A549 treated with CpdA at 1 μM for 4 hours (cell line): ENCODE measurements at places on chromosomes 13 and 19. TPM values are rescaled to one million over a fixed set of nuclear protein-coding genes. Genes with fewer than 3 reads are reported as not detected.

The ETV2 gene
- total RNA-seq = 1.5 to 2.6 TPM (median 2.4 TPM) in 5 replicates

The IZUMO2 gene
- not detected in 5 replicates for total RNA-seq

The SBK2 gene
- 1.8 to 3.1 TPM (median 2.5 TPM) in 5 replicates for total RNA-seq

The ZNF433 gene
- total RNA-seq = not detected in 5 replicates

The SGCG gene
- not detected in 5 replicates for total RNA-seq

The ZNF536 gene
- total RNA-seq = not detected in 5 replicates

The FAM124A gene
- 2.0 to 2.6 TPM (median 2.4 TPM) in 5 replicates for total RNA-seq

The PSG3 gene
- 0.10 to 0.17 TPM (median 0.17 TPM) in 3 of 5 replicates, not detected in the others for total RNA-seq

The SULT2A1 gene
- not detected in 5 replicates for total RNA-seq

The CLDND2 gene
- 4.7 to 10.1 TPM (median 9.9 TPM) in 5 replicates for total RNA-seq

The CYP4F11 gene
- total RNA-seq = 5.7 to 7.2 TPM (median 6.5 TPM) in 5 replicates

The KLF16 gene
- total RNA-seq = 18.2 to 29.1 TPM (median 24.8 TPM) in 5 replicates

The ATP4B gene
- not detected in 5 replicates for total RNA-seq
